Tracheal epithelial cell (primary cell): ENCODE measurements at places on chromosomes 5 and 9. TPM values are rescaled to one million over a fixed set of nuclear protein-coding genes. Genes with fewer than 3 reads are reported as not detected.

Gene CDKN2B-AS1
- 2.1 and 2.7 TPM in 2 replicates for total RNA-seq

Gene CBY3
- total RNA-seq: not detected in 2 replicates

Gene SOX30
- total RNA-seq: 0.24 TPM in 1 of 2 replicates, not detected in the other

Gene PCDHGA9
- total RNA-seq: 0.72 and 0.85 TPM in 2 replicates

Gene DMRT2
- 0.24 and 1.1 TPM in 2 replicates for total RNA-seq

Gene LCN6
- total RNA-seq: not detected in 2 replicates

Gene GABRA6
- not detected in 2 replicates for total RNA-seq

Gene MLANA
- total RNA-seq: not detected in 2 replicates

Gene KCNN2
- total RNA-seq: 0.21 TPM in 1 of 2 replicates, not detected in the other

Gene HMMR
- 3.6 and 5.1 TPM in 2 replicates for total RNA-seq

Gene SPINK7
- total RNA-seq: 2.9 and 4.3 TPM in 2 replicates
